ENCODE measurements at places on chromosomes 7 and 10.

- DNase-seq: peak; percentile 38
Observed at GRCh38 chr7:51034521-51035264, 252.0 kb upstream of the GRB10 start.

DNA sequence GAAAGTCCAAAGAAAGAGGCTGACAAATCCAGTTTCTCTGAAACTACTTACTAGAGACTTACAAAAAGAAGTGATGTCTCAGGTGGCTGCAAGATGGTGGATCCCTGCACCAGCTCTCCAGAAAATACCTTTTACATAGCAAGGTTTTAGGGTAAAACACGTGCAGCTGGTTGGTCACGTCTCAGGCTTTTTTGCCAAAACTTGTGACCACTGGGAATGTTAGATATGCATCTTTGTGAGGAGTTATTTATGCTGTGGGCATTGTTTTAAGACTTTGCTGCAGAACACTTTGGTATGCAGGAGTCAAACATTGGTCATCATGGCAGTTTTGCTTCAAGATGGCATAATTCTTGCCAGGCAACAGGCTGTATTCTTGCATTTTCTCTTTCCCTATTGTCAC, 1352.8 kb downstream of the REEP3 start:
- DNase-seq: no peak

DNA sequence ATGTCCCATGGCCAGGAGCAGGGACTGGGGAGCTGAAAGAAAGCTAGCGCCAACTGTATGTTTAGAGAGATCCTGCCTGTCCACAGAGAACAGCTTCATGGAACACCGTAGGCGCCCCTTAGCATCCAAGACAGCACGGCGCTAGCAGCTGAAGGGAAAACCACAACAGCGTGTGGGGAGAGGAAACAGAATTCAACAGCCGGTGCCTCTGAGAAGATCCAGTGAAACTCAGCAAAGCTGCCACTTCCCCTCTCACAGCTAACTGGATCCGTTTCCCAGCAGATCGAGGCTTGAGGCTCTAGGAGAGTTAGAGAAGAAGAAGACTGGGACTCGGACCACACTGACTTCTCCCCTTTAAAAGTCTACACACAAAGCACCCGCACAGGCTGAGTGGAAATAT, 145.0 kb downstream of the MAD1L1 start:
- no peak for DNase-seq

DNA sequence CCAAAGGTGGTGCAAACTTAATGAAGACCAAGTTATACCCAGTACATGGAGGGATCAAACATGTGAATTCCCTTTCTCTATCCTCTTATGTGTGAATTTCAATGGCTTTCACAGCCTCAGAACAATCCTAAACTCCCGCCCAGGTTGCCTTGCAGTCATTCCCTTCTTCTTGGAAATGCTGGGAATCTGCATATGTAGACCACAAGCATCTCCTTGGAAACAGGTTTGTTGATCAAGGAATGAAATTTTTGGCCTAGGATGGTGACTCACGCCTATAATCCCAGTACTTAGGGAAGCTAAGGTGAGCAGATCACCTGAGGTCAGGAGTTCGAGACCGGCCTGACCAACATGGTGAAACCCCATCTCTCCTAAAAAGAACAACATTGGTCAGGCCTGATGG, 77.8 kb upstream of the ABI1 start:
- DNase-seq: no peak

DNA sequence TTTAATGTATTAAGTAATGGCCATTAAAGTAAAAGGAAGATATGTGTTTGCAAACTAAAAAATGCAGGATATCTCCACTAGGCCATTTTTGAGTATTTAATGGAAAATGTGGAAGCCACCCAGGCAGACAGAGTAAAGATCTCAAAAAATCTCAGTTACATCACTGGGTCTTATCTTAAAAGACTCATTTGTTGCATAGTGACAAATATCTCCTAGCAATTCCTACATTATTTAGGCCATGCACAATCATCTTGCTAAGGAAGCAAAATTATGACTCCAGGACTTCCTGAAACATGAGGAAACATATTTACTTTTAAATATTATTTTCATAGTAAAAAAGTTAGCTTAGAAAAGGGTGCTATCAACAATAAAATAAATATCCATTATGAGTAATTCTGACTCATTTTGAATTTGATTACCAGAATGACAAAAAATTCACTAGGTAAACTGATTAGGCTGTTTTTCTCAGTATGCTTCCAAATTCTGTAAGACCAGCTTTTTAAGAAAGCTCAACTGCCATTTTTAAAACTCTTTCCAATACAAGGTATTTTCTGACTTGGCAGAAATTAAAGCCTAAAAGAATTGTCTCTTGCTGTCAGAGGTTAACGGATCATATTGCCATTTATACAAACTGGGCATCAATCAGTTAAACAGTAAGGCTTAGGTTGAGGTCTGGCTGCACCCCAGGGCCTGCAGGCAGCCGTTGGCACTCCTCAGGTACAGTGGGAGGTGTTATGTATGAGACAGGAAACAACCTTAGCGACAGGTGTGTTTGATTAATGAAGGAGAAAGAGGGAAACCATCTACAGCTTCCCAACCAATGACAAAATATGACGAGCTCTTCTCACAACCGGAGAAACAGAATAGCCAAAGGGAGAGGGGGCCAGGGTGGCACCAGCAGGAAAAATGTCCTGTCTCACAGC, 31.8 kb downstream of the PCLO start:
- no peak for DNase-seq

GRCh38 chr7:483656-484355, 35.8 kb downstream of the PDGFA start:
- no peak for DNase-seq

- DNase-seq: no peak
Observed at GRCh38 chr10:865924-866576, 65.5 kb downstream of the LARP4B start.

- no peak for DNase-seq
Observed at GRCh38 chr7:139777133-139777891, 486 bp downstream of the HIPK2 start.

All from AG09309 (cell line).